ENCODE measurements at places on chromosomes 7 and 10.
A peak's percentile ranks its signal among the peaks of the same experiment; 100 is the strongest.

- no peak for DNase-seq
Measured at GRCh38 chr10:129755621-129756020, 208.5 kb downstream of the EBF3 start.

DNA sequence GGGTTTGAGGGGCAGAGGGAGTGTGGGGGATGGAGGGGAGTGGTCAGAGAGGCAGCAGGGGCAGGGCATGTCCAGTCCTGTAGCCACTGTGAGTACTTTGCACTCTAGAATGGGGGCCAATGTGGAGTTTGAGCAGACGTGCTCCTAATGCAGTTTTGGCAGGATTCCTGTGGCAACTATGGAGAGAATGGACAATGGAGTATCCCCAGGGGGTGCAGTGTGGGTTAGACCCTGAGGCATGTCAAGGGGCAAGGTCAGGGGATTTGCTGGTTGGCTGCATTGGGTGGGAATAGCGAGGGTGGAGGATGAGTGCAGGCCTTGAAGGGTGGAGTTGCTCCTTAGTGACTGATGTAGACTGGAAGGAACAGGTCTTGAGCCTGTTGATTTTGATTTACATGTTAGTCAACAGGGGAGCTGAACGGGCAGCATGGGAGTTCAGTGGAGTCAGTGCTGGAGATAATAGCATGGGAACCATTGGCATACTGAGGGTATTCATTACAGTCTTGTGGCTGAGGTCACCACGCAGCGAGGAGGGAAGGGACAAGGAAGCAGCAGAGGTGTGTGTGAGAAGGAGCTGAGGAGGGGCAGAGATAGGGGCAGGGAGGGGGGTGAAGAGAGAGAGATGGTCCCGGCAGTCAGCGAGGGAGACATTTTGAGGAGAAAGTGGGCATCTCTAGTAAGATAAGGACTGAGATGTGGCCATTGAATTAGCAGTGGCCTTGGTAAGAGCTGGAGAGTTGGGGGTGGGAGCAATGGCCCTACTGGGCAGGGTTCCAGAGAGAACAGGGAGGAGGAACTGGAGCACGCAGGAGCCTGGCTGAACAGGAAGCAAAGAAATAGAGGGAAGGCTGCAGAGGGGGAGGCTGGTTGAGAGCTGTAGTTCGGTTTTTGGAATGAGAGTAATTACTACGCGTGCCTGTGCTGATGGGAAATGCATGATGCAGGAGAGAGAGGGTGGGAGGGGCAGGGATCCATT lies 112.7 kb downstream of the CCNY start:
- DNase-seq: no peak

DNA sequence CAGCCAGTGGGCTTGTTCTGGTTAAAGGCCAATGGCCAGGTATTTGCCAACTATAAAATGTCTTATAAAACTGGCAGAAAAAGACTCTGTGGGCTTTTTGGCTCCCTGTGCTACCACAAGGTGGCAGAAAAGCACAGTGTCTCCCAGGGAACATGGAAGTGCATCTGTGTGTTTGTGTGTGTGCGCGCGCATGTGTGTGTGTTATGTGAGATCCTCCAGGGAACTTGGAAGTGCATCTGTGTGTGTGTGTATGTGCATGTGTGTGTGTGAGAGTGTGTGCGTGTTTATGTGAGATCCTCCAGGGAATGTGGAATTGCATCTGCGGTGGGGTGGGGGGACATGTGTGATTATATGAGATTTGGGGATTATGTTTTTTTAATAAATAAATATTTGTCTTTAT lies 30.2 kb upstream of the ABI1 start:
- no peak for DNase-seq

DNA sequence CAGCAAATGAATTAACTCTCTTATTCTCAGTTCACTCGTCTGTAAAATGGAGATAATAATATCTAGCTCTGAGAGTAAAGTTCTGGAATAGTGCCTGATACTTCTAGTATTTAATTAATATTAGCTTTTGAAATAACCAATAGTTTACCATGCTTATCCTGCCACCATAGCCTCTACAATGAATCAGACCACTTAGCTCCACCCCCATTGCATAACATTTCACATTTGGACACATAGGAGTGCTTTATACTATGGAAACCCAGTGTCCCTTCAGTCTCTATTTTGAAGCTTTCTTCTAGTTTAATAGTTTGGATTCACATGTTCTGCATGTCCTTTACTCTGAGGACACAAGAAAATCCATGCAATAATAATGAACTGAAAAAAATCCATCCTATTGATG lies 427.3 kb upstream of the C7orf33 start:
- DNase-seq: no peak

DNA sequence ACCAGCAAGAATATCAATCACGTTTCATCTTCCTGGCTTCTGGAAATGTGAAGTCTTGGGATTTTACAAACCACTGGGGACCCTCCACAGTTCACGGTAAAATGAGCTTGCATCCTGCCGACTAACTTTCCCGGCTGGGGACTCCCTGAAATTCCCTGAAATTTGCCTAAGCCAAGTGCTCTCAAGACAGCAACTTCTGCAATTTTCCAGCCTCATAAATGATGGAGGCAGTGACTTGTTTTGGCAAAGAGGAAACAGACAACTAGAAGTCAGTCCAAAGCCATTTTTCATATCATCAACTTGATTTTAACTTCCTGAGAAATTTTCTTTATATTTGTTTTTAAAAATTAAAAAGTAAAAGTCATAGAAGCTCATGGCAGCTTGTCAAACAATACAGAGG lies 212.3 kb downstream of the FANK1 start:
- no peak for DNase-seq

DNA sequence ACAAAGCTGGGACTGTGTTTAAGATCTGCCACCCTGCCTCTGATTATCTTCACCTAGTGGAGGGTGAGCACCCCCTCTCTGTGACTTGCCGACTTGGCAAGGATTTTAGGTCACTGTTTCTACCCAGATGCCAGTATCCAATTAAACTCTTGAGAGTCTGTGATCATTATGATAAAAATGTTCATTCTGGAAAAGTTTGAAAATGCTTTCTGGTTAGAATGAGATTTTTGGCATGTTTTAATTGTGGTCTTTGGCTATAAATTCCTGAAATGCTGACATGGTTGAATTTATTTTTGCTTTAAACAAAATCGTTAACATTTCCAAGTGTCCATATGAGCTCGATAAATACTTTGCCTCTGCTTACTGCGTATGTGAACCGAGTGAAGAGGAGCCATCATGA lies 221.4 kb downstream of the BICC1 start:
- DNase-seq: no peak

- no peak for DNase-seq
Measured at GRCh38 chr10:70560511-70560941, 42.0 kb downstream of the PRF1 start.

- DNase-seq: no peak
Measured at GRCh38 chr10:7561985-7562384, 104.8 kb downstream of the ITIH5 start.

- DNase-seq: peak; percentile 96
Measured at GRCh38 chr10:72009425-72010081, 45.4 kb downstream of the CHST3 start.

DNA sequence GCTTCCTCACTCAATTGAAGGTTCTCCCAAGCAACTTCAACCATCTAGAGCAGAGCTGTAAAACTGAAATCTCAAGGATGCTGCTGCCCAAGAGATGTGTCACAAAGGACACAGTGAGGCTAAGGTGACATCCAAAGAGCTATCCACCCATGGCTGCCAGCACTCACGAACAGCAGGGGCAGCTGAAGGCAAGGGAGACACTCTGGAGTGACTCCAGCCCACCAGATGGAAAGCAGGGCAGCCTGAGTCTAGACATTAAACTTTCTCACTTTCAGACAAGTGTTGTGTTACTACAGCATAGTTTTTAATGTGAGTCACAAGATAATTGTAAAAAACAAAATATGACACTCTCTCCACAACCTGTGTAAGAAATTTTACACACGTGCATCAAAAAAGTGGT lies 113.5 kb downstream of the LARP4B start:
- no peak for DNase-seq

DNA sequence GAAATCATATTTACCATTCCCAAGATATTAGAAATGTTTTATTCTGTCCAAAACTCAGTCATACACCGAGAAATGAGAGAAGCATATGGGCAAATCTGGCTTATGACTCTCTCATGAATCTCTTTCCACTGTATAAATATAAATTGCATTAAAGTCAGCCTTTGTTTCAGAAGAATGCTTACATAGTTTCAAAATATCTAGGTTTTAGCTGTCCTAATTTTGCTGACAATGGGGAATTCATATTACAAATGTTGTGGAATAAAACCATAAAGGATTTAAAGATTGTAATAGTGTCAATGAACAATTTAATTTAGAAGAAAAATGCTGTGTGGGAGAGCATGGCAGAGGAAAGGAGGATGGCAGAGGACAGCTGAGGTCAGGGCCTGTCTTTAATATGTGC lies 185.0 kb upstream of the THSD7A start:
- no peak for DNase-seq

DNA sequence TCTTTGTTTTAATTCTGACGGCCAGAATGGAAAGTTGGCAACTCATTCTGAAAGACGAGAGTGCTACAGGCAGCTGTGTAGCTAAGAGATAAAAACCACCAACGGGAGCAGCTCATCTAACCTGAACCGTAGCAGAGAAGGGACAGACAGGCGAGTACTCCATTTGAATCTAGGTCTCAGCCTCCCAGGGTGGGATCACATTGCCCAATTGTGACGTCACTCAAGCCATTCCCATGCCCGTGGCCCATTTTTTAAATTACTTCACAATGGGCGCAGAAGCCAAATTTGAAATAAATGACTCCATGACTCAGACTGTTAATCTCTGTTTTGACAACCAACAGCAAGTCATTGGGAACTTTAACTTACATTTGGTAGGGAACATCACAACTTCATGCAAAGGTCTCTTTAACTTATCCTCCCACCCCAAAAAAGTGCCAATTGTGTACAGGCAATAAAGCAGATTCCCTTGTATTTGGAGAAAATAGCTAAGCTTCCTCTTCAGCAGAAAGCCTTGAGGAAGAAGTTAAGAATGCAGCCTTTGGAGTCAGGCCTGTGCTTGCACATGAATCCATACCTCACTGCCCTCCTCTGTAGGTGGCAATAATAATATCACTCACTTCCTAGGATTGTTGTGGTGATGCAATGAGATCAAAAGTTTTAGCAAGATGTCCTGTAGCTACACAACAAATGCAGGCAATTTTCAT lies 93.2 kb upstream of the KIF5B start:
- DNase-seq: peak; percentile 84

- DNase-seq: no peak
Measured at GRCh38 chr7:16060502-16060901, 360.8 kb downstream of the CRPPA start.

DNA sequence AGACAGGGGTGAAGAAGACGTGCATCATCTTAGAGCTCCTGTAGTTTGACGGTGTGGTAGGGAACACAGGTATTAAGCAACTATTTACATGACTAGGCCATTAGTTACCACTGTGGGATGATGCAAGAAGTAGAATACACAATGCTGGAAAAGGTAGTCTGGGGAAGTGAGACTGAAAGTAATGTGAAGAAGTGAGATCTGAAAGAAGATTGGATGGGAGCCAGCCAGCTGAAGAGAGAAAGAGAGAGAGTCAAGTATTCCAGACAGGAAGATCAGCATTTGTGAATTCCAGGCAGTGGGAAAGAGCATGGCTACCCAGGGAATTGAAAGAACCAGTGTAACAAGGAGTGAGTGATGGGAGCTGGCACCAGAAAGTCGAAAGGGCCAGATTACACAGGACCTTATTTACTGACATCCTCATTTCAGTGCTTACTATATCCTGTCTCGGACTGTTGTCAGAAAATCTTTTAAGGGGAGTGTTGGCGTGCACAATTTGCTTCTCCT lies 4.0 kb upstream of the CFAP58 start:
- no peak for DNase-seq

DNA sequence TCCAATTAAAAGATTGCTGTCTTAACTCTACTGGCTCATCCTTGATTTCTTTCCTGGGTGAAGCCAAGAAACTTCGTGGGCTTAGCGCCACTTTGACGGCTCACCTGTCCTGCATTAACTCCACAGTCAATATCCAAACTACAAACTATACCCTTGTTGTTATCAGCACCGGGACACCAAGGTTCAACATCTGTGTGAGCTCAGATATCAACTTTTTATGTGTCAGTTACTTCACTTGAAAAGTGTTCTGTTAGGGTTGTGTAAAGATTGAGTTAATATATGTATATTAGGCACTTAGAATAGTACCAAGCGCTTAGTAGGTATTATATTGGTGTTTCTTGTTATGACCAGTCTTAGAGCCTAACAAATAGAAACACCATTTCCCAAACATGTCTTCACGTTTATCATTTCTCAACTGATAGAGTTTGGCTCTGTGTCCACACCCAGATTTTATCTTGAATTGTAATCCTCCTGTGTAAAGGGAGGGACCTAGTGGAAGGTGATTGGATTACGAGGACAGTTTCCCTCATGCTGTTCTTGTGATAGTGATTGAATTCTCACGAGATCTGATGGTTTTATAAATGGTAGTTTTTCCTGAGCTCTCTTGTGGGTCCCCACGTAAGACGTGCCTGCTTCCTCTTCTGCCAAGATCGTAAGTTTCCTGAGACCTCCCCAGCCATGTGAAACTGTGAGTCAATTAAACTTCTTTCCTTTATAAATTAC lies 19.0 kb upstream of the ST8SIA6 start:
- DNase-seq: no peak

- no peak for DNase-seq
Measured at GRCh38 chr7:71135663-71136062, 3.7 kb downstream of the GALNT17 start.

DNA sequence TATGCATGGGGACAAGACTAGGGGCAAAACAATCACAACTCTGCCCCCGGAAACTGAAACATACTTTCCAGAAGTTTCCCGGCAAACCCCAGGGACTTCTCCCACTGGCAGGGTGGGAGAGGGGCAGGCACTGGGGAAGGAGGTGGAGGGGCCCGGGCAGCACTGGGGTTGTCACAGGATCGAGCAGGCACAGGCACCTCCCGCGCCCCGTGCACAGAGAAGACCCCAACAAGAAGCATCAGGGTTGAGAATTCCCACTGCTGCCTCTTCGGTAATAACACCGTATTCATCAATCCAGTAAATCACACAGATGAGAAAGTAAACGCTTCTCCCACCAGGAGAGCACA lies 490.5 kb downstream of the PTPRN2 start:
- peak; percentile 17 for DNase-seq

DNA sequence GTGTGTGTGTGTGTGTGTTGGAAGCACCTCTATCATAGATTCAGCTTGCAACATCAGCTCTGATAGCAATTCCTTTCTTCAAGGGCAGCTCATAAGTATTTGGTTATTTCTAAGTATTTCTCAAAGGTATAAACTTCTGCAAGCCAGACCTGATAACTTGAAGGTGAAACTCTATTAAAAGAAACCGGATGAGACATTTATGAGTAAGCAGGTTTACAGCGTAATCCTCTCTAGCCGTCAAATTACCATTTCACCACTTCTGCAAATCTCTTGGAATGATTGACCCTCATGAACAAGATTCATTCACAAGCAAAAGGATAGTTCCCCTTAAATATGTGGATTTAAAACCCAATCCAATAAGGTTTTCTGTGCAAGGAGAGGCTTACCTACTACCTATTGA lies 23.1 kb downstream of the PDE1C start:
- DNase-seq: no peak

DNA sequence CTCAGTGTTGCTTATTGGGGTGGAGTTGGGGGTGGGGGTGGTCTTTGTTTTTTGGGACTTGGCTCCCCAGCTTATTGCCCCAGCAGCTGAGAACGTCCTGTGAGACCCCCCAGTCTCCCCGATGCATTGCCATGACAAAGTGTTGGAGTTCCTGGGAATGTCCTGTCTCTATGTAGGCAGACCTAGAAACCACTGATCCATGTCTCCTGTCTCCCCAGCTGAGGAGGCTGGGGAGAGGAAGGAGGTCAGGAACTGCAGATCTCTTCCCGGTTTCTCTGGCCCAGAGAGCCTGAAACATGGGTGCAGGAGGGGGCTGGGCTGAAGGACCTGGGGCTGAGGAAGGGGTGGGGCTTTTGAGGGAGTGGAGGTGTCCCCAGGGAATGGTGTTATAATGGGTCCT lies 80.2 kb upstream of the GTF2IRD1 start:
- DNase-seq: no peak

Data from tibial artery (tissue), 4 donors.